ENCODE measurements at places on chromosomes 12 and 14. TPM values are rescaled to one million over a fixed set of nuclear protein-coding genes. Genes with fewer than 3 reads are reported as not detected.

The SUDS3 gene
- 23.8 TPM for total RNA-seq

The FGF6 gene
- total RNA-seq = not detected

The FBXW8 gene
- 17.0 TPM for total RNA-seq

The PRPF40B gene
- 6.6 TPM for total RNA-seq

The AQP2 gene
- not detected for total RNA-seq

The SLC8B1 gene
- 8.0 TPM for total RNA-seq

The SERPINA5 gene
- total RNA-seq = 0.76 TPM

The SPSB2 gene
- 11.7 TPM for total RNA-seq

The KIF5A gene
- total RNA-seq = 1.1 TPM

The KIF21A gene
- total RNA-seq = 83.0 TPM

The DLK1 gene
- total RNA-seq = 66.0 TPM

The DENND5B gene
- total RNA-seq = 2.3 TPM

The THAP2 gene
- 15.8 TPM for total RNA-seq

The TPH2 gene
- total RNA-seq = 0.22 TPM

The FAM90A1 gene
- total RNA-seq = 0.30 TPM

The ABCD2 gene
- total RNA-seq = 0.75 TPM

The STAB2 gene
- not detected for total RNA-seq
